Stimulated activated CD4-positive, alpha-beta T cell treated with anti-CD3 and anti-CD28 coated beads, Interleukin-4, amount 100 ng/mL, for 24 hours (primary cell): ENCODE measurements at places on chromosomes 2 and 18.

- no peak for DNase-seq
These were observed 3.1 kb upstream of the CPO start for GRCh38 chr2:206935991-206936842.

DNA sequence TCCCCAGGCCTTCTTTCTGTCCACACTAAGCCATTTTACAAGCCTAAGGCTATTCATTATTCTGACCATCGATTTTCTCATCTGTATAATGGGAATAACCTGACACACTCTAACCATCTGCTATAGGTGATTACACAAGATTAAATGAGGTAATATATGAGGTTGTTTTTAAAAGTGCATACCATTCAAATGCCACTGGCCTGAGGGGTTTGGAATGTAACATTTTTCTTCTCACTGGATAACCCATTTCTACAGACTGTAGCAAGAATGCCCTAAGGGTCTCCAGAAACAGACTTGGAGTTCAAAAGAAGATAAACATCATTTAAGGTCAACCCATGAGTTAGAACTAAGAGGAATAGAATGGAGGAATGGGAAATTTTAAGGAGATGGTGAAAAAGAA, 111.7 kb upstream of the SETBP1 start:
- no peak for DNase-seq

GRCh38 chr2:175595139-175595538, 406.9 kb downstream of the LNPK start:
- DNase-seq: no peak

DNA sequence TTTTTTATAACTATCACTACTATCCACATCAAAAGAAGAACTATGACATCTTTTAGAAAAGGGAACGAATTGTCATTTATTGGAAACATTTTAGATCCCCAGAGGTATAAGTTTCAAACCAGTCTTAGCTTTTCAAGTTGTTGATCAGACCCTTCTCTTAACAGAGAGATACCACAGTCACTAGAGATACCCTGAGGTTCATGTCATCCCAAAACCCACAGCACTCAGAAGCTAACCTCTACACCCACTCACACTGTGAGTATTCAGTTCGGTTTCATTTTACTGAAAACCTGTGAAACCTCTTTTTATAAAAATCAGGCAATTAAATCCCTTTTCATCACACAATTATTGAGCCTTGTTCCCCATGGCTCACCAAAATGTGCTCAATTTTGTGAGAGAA, 156.2 kb downstream of the DTNA start:
- peak; percentile 28 for DNase-seq

GRCh38 chr2:19355931-19356544, 2.4 kb downstream of the OSR1 start:
- DNase-seq: no peak

DNA sequence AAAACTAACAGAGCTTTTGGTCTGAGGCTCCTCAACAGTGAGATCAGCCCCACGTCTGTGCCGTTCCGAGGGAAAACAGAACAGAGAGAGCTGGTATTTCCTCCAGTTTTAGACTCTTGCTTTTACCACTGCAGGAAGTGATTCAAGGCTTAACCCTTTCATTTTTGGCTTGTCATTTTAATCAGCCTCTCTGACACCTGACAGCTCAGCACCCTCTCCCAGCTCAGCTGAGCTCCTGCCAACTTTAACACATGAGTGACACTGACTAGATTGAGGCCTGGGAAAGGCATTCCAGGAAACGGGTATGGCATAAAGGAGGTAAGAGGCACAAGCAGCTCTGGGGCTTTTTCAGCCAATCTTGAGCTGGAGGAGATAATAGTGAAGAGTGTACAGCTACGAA, 239.4 kb upstream of the SKOR2 start:
- DNase-seq: no peak

- DNase-seq: no peak
These were observed 404.7 kb upstream of the CDH2 start for GRCh38 chr18:28581521-28582071.

DNA sequence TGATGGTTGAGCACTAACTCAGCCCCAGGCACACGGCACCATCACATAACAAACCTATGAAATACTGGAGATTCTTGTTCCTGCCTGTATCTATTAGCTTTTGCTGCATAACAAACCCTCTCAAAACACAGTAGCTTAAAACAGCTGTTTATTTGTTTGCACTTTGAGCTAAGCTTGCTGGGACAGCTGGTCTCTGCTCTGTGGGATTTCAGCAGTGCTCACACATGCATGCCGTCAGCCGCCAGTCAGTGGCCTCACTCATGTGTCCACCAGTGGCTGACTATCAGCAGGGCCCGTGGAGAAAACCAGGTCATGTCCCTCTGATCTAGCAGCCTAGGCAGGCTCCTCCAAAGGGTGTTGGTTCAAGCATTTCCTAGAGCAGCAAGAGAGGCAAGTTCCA, 52.8 kb upstream of the RAB12 start:
- DNase-seq: no peak

GRCh38 chr2:224466304-224466895, 64.5 kb upstream of the FAM124B start:
- no peak for DNase-seq
